NCI-H524 (cell line): ENCODE measurements at places on chromosomes 6 and 20.
A peak's percentile ranks its signal among the peaks of the same experiment; 100 is the strongest.

DNA sequence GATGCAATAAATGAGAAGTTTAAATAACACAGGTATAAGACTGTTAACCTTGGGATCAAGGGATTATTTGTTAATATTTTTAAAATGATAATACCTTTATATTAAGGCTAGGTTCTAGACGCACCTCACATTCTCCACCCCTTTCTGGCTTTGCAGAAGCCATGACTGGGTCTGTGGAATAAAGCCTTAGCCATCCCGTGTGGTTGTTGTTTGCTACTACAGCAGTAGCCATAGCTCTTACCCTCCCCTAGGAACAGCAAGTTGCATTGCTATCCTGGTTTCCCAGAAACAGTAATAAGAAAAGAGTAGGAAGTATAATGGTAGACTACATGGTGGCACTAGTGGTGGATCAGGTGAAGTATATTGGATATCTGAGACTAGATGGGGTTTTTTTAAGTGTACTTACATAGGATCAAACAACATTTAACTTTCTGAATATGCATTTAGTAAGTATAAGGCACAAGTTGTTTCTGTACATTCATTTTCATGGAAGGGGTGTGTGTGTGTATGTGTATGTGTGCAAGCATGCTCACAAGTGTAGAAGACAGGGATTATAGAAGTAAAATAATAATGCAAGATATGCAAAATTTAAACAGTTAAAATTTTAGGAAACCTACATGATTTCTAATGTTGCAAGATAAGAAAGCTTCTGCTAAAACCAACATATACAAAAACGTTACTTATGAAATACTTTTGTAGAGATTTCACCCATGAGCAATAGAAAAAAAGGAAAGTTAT is 384.2 kb downstream of the PRKN start:
- no peak for DNase-seq

DNA sequence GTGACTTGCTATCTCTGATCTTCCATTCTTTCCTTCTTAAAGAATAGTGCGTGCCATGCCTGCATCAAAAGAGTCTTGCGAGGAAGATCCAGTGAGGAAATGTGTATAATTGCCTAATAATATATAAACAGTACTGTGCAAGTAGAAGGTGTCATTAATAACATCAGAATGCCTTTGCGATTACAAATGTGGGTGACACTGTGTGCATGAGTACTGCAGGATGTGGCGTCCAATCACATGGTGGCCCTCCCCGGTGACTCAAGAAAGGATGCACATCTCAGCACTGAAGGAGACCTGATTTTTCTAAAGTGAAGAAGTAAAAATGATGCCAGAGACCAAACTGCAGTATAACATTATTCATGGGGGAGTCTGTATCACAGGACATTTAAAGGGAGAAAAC is 107.5 kb upstream of the EDN1 start:
- no peak for DNase-seq

- no peak for DNase-seq
These were observed 12.1 kb upstream of the SNHG17 start for GRCh38 chr20:38447251-38447661.

DNA sequence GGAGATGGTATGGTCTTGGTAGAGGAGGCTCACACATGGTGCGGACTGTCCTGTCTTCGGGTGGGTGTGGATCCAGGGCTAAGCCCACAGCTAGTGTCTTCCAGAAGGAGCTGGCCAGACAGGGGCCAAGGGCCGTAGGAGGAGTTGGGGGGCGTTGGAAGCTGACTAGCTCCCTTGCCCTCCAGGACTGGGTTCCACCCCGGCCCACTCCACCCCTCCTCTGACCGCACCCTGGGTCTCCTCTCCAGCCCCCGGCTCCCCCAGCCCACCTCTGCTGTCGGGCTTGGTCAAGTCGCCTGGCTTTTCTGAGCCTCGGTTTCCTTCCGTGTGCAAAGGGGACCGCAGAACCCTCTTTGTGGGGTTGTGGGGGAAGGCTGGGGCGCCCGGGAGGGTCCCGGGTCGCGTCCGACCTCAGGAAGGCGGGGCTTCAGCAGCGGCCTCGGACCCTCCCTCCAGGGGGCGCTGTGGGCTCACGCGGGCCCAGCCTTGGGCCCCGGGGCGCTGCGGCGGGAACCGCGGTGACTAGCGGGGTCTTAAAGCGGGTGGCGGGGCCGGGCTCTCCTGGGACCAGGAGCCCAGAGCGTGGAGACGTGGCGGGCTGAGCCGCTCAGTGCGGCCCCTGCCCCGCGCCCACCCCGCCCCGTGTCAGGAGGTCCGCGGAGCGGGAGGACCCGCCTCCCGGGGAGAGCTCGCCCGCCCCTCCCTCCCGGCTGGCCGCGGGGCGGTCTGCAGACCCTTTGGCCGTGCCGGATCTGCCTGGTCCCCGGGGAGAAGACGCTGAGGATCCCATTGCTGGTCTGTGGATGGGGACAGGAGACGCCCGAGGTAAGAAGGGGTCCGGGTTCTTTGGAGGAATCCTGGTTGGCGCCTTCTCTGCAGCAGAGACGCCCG is 5.4 kb downstream of the NPBWR2 start:
- no peak for DNase-seq

GRCh38 chr6:28402197-28402596 is 2.6 kb upstream of the ZSCAN12 start:
- DNase-seq, result no peak

DNA sequence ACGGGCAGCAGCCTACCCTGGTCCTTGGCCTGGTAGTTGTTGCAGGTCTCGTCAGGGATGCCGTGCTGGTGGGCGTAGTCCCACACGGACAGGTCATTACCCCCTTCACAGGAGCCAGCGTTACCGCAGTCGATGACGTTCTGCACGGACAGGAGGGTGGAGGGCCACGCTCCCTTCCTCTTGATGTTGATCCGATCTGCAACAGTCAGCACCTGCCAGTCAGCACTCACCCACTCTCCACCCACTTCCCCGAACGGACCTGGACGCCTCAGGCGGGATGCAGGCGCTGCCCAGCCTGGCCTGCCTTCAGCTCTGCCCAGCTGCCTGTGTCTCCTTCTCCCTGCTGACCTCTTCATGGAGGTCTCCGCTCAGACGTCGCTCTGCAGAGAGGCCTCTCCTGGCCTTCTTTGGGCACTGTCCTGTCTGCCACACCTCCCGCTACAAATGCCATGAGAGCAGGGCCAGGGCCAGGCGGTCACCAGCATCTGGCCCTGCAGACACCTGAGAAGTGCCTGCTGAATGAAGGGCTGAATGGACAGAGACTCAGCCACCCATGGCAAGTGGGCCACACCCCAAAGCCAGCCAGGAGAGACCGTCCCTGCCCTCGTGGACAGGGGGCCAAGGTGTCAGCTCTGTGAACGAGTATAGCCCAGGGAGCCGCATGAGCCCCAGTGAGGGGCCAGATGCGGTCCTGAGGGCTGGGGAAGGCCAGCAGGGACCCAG is 5.4 kb downstream of the CTSZ start:
- DNase-seq, result no peak

- DNase-seq, result no peak
These were observed 41.6 kb downstream of the LYRM4 start for GRCh38 chr6:5219011-5219691.

DNA sequence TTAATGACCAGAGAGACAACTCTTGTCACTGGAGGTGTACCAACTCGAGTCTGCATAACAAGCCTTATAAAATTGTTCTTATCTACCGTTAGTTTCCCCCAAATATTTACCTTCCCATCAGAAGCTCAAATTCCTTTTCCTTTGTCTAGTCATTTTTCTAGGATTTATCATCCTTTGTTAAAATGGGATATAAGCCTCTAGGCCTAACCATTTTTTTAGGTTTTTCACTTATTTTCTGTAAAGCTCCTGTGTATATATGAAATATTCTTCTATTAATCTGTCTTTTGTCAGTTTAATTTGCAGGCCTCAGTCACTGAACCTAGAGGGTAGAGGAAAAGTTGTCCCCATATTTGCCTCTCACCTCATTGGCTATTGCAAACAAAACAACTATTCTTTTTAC is 99.6 kb upstream of the TNFAIP3 start:
- no peak for DNase-seq

DNA sequence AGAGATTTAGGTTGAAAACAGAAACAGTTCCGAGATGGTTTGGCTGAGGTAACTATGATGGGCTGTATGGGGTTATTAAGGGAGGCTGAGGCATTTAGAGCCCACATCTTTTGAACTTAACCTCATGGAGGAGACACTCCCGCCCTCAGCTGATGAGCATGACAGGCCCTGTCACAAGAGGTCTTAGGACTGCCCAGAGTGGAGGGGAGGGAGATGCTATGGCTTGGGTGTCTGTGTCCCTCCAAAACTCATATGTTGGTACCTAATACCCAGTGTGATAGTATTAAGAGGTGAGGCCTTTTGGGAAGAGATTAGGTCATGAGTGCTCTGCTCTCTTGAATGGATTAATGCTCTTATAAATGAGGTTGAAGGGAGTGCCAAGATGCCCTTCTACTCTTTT is 126.6 kb downstream of the CDC5L start:
- no peak for DNase-seq

GRCh38 chr20:58492074-58492718 is 23.0 kb downstream of the APCDD1L start:
- DNase-seq, result no peak

GRCh38 chr6:132228894-132229293 is 172.4 kb downstream of the MOXD1 start:
- DNase-seq, result no peak

GRCh38 chr6:24513602-24514001 is 18.8 kb downstream of the ALDH5A1 start:
- DNase-seq, result no peak

GRCh38 chr6:114342826-114343781 is at the start of gene HS3ST5:
Gene HS3ST5, minus strand, starts transcription at chr6:114343023. Its CDS starts 280,178 bp downstream, at chr6:114062845.
- peak; percentile 89 for DNase-seq

DNA sequence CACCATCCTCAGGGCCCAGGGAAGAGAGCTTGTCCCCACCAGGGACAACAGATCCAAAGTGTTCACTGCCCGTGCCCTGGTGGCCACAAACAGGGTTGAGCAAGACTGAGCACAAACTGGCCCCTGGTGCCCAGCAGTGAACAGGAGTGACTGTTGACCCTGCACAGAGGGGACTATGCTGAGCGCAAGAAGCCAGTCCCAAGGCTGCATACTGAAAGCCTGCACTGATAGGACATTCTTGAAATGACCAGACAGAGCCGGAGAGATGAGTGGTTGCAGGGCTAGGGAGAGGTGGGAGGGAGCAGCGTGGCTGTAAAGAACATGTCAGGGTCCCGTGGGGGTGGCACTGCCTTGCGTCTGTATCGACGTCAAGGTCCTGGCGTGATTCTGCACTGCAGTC is 2.9 kb upstream of the FNDC11 start:
- DNase-seq, result no peak
